ENCODE measurements at places on chromosomes 1 and 21.

DNA sequence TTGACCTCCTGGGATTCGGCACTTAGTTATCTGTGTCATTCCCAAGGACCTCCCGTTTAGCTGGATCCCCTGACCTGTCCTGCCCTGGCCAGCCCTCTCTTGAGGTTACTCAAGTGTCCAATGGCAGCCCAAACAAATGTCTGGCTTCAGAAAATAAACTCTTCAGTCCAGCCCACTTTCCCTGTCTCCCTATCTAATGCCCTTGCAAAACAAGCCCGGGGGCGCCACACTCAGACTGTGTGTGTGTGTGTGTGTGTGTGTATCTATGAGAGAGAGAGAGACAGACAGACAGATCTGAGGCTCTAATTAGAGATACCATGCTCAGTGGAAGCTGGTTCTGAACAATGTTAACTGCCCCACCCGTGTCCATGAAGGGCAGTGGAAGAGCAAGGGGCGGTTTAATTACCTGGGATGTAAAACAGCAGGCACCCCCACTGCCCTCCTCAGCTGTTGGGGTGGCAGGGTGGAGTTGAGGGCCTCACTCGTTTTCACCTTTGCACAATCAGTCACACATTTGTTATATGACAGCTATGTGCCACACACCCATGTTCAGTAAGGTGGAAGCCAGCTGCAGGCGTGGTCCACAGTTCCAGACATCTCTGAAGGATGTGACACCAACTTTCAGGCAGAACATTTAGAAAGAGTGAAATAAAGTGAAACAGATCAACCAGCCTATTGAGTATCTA, 57.4 kb downstream of the B3GALT5 start:
- DNase-seq, result no peak

DNA sequence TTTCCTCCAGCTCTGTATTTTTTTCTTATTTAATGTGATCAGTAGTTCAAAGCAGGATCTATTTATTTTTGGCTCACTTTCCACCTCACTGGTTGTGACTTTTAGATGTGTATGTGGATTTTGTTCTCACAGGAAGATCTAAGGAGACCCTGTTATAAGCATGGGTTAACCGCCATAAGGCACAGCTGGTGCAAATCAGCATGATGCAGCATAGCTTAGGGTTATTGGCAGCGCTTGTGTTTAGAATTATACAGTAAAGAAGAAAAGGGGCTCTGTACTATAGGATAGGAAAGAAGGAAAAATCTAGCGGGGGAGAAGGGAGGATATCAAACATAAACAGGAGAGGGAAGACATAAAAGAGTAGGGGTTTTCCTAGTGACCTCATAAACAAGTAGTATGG, 26.9 kb upstream of the RGL1 start:
- no peak for DNase-seq

DNA sequence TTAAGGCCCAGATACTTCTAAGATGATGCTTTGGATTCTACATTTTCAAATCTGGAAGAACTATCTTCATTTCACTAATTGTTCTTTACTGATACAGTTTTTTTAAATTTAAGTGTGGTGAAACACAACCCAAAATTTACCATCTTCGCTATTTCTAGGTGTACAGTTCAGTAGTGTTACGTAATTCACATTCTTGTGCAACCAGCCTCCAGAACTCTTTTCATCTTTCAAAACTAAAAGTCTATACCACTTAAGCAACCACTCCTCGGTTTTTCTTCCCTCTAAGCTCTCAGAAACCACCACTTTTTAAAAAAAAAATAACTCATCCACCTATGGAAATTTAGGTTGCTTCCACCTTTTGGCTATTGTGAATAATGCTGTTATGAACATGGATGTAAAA, 220.7 kb downstream of the PDE4B start:
- no peak for DNase-seq

DNA sequence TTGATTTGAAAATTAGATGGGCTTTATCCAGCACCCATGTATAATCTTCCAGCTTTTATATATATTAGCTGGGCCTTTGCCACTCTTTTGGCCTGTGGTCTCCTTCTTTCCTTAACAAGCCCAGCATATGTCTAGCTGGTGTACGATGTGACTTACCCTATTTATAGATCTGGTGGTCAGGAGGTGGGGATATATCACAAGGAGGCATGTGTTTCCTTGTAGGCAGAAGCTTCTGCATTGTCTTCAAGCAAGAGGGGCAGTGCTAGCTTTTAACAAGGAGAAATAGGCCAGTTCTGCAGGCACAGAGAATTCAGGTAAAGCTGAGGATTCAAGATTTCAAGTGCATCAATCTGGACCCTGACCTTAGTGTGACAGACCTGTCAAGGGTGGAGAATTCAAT, 38.0 kb upstream of the DNASE2B start:
- no peak for DNase-seq

- no peak for DNase-seq
Measured at GRCh38 chr1:113429461-113430153, 39.3 kb downstream of the MAGI3 start.
